ENCODE measurements at places on chromosomes 6 and 20.

DNA sequence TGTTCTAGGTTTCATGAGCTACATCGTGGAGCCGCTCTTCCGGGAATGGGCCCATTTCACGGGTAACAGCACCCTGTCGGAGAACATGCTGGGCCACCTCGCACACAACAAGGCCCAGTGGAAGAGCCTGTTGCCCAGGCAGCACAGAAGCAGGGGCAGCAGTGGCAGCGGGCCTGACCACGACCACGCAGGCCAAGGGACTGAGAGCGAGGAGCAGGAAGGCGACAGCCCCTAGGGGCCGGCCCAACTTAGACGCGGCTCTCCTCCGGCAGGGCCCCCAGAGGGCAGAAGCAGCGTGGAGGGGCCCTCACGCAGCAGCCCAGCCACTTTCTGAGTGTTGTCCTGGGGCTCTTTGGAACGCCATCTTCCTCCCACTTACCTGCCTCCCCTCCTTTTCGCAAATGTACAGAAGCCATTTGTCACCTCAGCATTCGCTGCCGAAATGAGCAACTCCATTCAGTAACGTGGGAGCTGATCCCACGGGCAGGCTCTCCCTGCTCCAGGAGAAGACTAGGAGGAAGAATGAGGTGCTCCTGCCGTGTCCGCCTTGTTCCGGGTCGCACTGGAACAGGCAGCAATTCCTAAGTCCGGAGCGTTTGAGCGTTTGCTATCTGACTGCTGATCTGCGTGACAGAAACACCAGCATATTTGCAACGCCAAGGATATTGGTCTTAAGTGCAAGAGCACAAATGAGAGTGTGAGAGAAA, 58.4 kb downstream of the MTFR2 start:
- DNase-seq = no peak

DNA sequence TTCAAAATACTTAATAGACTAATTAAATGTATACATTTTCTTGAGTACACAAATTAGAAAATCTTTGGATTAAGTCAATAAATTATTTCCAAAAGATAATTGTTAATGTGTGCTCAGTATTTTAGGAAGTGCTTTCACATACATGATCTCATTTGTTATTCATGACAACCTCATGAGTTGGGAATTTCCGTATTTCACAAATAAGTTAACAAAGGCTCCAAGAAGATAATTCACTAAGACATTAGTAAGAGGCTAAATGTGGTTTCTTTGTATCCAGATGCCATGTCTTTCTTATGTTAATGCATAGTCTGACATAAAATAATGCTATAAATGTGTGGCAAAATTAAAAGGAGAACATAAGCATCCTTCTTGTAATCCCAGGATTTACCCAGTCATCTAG, 79.5 kb upstream of the TCF21 start:
- DNase-seq = no peak

DNA sequence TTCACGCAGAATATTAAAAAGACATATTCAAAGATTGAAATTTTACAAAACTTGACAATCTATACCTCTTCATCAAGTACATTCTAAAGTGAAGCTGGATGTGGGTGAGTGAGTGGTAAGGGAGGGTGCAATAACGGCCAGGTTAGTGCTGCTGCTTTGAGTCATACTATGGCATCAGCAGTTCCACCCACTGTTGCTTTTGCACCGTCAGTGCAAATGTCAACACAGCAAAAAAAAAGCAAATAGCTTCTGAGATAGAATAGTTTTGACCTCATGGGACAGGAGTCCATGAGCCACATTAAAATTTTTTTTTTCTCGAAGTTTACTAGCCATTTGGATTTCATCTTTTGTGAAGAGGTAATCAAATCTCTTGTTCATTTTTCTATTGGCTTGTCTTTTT, 31.8 kb downstream of the PSMF1 start:
- DNase-seq = no peak

- DNase-seq = peak; percentile 50
These were observed 146.0 kb upstream of the BEND6 start for GRCh38 chr6:56808871-56809359.

GRCh38 chr6:154721460-154721859, 11.8 kb upstream of the SCAF8 start:
- DNase-seq = no peak

- DNase-seq = no peak
These were observed 75.9 kb upstream of the CST7 start for GRCh38 chr20:24873025-24873620.

- no peak for DNase-seq
These were observed 53.4 kb downstream of the MRPL14 start for GRCh38 chr6:44073612-44074438.

GRCh38 chr20:10689385-10689784, 15.6 kb upstream of the JAG1 start:
- no peak for DNase-seq

GRCh38 chr6:158041788-158042187, 60.1 kb downstream of the SYNJ2 start:
- DNase-seq = no peak

DNA sequence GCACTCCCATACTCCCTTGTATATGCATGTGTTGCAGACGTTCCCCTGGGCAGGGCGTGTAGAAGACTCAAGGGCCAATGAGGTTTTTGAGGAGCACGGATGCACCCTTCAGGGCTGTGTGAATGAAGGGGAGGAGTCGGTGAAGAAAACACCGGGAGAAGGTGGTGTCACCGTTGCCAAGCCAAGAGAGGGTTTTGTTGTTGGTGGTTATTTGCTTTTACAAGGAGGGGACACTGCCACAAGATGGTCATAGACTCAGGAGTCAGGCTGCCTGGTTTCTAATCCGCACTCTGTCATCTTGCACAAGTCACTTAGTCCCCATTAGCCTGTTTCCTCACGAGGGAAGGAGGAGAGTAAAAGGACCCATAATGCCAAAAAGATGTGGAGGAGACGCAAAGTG, 124.0 kb downstream of the PXDC1 start:
- no peak for DNase-seq

- DNase-seq = no peak
These were observed 1.2 kb upstream of the PLTP start for GRCh38 chr20:45913116-45913515.

DNA sequence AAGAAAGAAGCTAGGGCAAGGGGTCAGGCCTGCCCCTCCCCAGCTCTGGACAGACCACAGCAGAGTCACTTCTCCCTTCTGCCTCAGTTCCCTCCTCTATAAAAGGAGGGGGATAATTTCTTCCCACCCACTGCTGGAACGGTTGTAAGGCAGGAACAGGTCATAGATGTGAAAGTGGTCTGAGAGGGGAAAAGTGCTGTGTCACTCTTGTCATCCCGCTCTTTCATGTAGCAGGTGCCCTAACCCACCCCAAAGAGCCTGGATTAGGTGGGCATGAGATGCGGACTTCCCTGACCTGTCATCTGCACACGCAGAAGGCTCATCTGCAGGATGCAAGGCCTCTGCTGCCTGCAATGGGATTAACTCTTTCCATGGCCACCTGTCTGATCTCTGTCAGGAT, 218.2 kb upstream of the LRFN2 start:
- DNase-seq = no peak

DNA sequence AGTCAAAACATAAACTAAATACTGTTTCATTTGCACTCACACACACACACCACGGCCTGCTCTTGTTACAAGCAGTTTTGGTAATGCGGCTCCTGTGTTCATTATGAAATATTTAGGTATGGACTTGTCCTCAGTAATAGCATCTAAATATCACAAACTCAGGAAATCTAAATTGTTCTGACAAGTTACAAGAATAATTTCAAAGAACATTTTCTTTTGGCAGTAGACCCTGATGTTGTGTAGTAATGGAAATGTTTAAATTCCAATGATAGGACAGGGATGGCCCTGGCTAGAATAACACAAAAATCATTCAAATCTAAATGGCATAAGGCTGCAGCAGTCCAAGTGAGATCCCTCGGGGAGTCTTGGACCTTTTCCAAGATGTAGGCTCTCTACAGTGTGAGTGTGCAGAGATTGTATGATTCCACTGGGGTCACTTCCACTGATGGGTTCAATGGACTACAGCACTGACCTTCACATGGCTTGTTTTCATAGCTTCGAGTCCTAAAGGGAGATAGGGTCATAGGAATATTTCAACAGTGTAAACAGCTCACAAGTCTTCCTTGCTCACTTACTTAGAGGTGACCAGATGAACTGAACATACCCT, 210.6 kb upstream of the PLCB4 start:
- DNase-seq = no peak

GRCh38 chr6:117167520-117168271, 97.7 kb upstream of the VGLL2 start:
- peak; percentile 40 for DNase-seq

DNA sequence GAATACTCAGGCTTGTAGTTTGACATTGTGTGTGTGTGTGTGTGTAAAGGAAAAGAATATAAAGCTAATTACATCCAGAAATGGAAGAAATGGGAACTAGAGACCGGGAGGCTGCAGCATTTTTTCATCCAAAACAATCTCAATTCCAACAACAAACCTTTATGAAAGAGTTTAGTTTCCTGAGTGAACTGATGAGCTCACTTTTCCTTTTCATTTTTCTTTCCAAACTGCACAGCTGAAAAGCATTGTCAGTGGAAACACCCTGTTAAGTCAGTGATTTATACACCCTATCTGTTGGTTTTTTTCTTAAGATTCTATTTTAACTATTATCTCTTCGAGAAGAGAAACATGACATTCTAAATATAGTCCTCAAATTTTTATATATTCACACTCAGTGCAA, 130.9 kb downstream of the RFPL4B start:
- no peak for DNase-seq

- DNase-seq = no peak
These were observed 138.6 kb downstream of the BCKDHB start for GRCh38 chr6:80245043-80245442.

GRCh38 chr6:122114717-122115116, 284.7 kb upstream of the HSF2 start:
- DNase-seq = no peak

DNA sequence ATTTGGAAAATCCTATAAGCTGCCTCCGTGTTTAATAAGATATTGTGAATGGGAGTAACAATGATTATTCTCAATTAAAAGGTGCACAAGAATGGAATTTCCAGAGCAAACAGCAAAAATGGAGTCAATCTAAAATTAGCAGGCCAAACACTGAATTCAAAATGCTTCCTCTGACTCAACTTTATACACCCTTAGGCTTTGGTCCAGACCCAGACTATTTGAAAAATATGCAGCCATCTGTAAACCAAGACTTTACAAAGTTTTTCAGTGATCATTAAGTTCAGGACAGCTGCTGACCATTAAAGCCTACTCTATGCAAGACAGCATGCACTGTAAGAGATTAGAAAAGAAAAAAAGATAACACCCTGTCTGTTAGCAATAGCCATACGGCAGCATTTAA, 39.4 kb upstream of the CCN6 start:
- DNase-seq = no peak

GRCh38 chr20:36270744-36271638, 34.7 kb downstream of the AAR2 start:
- no peak for DNase-seq

- DNase-seq = no peak
These were observed 246.0 kb upstream of the SPTLC3 start for GRCh38 chr20:12762725-12763124.

GRCh38 chr6:16973545-16974386, 128.1 kb upstream of the STMND1 start:
- DNase-seq = no peak

GRCh38 chr6:11938285-11938890, 73.7 kb upstream of the HIVEP1 start:
- no peak for DNase-seq

DNA sequence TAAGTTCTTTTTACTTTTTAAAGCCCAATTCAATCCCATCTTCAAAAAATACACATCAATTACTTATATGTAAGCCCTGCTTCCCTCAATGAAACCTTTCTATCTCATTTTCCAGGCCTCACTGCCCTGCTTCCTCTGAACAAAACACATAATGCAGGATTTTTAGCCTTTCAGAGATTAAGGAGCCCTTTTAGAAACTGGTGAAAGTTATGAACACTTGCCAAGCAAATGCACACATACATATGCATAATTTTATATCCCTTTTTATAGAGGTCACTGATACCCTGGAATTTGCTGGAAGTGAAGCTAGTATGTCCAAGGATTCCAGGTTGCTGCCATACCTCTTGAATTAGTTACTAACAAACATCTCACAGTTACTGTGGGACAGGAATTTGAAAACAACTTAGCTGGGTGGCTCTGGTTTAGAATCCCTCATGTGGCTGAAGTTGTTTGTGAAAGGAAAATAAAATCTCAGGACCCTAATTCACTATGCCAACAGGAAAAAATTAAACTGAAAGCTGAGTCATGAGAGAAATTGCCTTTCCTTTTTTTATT, 75.8 kb downstream of the UBE3D start:
- no peak for DNase-seq

- DNase-seq = no peak
These were observed 175.3 kb upstream of the RALGAPA2 start for GRCh38 chr20:20887593-20888265.

DNA sequence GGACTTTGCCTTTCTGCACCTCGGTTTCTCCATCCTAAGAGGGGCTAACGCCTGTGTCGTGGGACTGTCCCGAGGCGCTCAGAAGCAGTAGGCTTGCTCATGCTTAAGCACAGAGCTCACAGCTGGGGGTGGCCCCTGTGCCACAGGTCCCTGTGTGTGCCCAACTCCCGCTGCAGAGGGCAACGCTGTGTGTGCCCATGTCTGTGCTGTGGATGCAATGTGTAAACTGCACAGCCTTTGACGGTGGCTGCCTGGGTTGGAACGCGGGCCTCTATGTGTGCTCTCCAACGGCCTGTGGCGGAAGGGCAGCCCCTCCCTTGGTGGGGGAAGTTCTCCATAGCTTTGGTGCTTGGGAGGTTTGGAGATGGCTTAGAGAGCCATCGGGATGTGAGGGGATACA, 10.7 kb upstream of the GATA5 start:
- no peak for DNase-seq

DNA sequence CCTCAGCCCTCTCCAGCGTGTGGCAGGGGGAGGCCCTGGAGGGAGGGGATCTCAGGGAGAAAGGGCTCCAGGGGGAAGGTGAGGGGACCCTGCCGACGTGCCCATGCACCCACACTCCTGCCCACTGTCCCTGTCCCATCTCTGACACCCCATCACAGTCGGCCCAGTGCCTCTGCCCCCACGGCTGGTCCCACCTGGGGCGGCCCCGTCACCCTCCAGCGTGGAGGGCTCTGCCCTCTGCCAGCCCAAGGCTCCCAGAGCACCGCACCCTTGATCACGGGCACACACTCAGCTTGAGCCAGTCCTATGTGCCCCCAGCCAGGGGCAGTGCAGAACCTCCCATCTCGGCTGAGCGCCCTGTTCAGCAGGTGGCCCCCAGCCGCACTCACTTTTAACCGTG, 9.2 kb downstream of the SLC4A11 start:
- DNase-seq = no peak

DNA sequence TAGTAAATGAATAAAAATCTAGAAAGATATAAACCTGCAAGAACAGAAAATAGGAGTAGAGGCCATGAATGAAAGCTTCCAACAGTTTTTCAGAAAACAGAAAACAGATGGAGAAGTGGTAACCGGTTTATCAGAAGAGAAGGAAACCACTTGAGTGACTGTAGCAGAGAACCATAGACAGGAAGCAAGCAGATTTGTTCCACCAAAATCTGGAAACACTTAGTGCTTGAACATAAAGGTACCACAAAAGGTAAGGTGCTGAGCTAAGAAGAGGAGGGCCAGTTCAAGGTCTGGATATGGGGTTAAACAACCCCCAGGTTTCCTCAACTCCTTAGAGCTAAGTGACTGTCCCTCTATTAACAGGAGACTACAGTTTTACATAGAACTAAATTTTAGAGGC, 9.2 kb upstream of the KIAA0319 start:
- no peak for DNase-seq

GRCh38 chr6:138682704-138683527, 90.7 kb upstream of the CCDC28A start:
- DNase-seq = peak; percentile 79
